ENCODE measurements at places on chromosomes 2 and 18.

DNA sequence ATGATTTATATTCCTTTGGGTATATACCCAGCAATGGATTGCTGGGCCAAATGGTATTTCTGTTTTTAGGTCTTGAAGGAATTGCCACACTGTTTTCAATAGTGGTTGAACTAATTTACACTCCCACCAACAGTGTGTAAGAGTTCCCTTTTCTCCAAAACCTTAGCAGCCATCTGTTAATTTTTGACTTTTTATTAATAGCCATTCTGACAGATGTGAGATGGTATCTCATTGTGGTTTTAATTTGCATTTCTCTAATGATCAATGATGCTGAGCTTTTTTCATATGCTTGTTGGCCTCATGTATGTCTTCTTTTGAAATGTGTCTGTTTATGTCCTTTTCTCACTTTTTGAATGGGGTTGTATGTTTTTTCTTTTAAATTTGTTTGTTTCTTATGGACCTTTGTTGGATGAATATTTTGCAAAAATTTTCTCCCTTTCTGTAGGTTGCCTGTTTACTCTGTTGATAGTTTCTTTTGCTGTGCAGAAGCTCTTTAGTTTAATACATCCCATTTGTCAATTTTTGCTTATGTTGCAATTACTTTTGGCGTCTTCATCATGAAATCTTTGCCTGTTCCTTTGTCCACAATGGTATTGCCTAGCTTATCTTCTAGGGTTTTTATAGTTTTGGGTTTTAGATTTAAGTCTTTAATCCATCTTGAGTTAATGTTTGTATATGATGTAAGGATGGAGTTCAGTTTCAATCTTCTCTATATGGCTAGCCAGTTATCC, 119.7 kb upstream of the XIRP2 start:
- no peak for DNase-seq

DNA sequence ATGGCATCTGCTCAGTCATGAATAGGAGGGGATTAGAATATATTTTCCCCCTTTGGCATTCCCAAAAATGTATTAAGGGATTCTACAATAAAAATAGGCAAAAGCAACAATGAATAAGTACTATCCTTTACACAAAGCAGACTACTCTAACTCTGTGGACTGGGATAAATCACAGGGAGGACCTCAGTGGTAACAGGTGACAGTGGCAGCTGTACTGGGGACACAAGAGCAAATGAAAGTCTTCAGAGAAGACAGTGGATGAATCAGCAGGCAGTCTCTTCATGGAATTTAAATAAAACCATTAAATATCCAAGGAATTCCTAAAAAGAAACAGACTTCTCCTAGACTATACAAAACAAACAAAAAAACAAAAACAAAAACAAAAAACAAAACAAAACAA, 4.8 kb downstream of the CDH7 start:
- no peak for DNase-seq

GRCh38 chr2:158317642-158318041, 138.9 kb downstream of the CCDC148 start:
- DNase-seq: no peak

DNA sequence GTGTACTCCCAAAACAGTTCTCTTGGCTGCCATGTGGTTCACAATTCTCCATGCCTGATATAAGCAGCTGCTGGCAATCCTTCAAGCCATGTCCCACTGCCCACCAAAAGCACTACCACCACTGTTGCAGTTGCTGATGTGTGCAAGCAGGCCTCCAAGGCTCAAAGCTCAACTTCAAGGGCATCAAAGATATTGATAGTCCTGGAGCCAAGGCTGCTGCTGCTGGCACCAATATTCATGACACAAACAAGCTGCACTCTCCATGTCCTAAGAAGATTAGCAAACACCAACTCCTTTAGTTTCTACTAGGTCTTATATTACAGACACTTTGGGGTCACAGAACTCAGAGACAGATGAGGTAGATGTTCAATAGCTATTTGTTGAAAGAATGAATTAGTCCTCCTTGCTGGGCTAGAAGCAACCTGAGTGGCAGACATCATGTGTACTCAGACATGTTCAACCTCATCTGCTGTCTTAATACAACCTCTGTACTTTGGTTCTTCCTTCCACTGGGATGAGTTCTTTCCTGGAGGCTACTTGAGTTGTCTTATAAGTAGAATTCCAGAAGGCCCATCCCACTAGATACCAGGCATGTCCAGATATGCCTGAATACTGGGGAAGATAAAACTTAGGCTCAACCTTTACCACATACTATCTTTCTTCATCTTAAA, 104.5 kb upstream of the UGP2 start:
- no peak for DNase-seq

- DNase-seq: no peak
Measured at GRCh38 chr2:45974056-45974455, 322.6 kb downstream of the PRKCE start.

- DNase-seq: no peak
Measured at GRCh38 chr18:37922162-37922561, 356.6 kb upstream of the CELF4 start.

- DNase-seq: no peak
Measured at GRCh38 chr2:157439824-157440186, 4.1 kb downstream of the CYTIP start.

DNA sequence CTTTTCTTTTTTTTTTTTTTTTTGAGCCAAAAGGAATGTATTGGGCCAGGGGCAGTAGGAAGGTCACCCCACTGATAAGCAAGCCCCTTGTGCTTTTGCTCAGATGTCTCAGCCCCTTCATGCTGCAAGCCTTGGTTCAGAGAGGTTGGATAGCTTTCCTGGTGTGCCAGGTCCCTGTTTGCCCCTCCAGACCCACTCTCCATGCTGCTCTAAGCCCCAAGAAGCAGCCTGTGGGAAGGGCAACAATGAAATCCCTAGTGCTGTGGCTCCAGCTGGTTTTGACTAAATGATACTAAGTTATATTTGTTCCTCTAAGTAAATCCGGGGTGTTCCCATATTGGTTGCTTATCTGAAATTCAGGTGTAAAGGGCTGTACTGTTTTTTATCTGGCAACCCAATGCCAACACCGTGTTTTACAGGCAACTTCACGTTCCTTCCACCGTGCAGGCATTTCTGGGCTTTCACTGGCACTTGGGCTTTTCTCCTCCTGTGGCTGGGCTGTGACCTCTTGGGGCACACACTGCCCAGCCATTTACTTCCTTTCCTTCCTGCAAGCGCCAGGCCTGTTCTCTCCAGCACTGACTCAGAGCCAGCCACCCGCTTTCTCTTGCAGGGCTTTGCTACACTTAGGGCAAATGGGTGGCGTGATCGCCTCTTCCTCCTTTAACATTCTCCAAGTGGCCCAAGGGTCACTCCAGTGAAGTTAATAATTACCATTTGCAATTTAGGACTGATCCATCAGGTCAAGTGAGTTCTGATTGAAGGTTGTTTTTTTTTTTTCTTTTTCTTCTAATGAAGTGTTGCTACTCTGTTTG, 21.6 kb downstream of the MERTK start:
- no peak for DNase-seq

DNA sequence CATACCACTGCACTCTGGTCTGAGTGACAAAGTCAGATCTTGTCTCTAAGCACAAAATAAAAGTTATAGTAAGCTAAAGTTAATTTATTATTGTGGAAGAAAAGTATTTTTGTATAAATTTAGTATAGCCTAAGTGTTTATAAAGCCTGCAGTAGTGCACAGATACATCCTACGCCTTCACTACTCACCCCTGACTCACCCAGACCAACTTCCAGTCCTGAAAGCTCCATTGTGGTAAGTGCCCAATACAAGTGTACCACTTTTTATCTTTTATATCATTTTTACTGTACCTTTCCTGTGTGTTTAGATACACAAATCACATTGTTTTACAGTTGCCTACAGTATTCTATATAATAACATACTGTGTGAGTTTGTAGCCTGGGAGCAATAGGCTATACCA, 57.5 kb downstream of the UBE2E3 start:
- no peak for DNase-seq

GRCh38 chr2:30234180-30234971, 3.0 kb downstream of the LBH start:
- no peak for DNase-seq

DNA sequence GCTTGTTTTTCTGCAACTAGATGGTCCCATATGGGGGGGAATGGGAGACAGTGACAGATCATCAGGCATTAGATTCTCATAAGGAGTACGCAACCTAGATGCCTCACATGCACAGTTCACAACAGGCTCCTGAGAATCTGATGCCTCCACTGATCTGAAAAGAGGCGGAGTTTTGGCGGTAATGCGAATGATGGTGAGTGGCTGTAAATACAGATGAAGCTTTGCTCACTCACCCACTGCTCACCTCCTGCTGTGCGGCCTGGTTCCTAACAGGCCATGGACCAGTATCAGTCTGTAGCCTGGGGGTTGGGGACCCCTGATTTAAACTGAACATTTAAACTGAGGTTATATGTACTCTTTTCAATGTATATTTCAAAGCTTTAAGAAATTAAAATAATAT, 40.7 kb downstream of the SOS1 start:
- DNase-seq: no peak

DNA sequence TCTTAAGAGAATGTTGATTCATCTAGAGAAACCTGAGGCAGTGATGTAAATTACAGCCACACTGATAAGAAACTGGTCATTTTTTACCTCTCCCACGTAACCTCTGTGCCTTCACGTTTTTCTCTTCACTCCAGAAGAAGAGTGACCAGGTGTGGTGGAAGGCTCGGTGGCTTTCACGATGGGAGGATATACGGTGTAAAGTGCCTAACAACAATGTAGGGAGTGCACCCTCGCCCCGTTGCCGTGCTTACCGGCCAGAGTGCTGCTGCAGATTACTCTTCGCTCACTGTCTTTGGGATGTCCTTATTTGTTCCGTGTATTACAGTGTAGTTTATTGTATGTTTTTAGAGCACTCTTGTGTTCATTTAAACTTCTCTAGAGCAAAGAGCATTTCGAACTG, 46.5 kb downstream of the NCK2 start:
- no peak for DNase-seq

DNA sequence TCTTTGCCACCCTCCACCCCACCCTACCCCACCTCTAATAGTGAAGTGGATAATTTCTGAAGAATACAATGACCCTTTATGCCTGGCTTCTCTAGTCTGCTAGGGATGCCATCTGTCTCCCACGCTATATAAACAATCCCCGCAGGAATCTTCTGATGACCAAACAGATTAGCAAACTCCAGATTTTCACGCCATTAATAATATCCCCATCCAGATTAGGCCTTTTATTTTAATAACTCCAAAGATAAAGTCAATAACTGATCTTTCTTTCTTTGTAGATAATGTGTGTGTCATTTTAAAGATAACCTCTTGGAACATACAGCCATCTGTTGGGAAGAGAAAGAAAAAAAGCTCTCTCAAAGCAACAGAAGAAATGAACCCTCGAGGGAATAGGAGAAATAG, 47.9 kb upstream of the CCDC150 start:
- no peak for DNase-seq

GRCh38 chr2:118049816-118050140, 35.9 kb upstream of the CCDC93 start:
- DNase-seq: no peak

GRCh38 chr18:51391731-51392130, 194.2 kb upstream of the MEX3C start:
- DNase-seq: no peak

DNA sequence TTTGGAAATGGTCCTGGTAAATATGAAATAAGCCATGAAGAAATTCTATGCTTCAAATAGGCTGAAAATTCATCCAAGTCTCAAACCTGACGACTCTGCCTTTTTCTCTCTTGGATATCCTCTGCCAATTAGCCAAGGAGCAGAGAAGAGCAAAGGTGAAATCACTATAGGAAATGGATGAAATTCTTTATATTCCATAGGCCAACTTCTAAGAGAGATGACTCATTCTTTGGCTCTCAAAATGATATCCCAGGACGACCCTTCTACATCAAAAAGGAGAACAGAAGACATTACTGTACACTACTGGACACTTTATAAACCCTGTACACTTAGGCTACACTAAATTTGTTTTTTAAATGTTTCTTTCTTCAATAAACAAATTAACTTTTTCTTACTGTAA, 22.7 kb downstream of the PDE1A start:
- DNase-seq: no peak

- DNase-seq: no peak
Measured at GRCh38 chr18:79953971-79954651, 2.7 kb upstream of the SLC66A2 start.

DNA sequence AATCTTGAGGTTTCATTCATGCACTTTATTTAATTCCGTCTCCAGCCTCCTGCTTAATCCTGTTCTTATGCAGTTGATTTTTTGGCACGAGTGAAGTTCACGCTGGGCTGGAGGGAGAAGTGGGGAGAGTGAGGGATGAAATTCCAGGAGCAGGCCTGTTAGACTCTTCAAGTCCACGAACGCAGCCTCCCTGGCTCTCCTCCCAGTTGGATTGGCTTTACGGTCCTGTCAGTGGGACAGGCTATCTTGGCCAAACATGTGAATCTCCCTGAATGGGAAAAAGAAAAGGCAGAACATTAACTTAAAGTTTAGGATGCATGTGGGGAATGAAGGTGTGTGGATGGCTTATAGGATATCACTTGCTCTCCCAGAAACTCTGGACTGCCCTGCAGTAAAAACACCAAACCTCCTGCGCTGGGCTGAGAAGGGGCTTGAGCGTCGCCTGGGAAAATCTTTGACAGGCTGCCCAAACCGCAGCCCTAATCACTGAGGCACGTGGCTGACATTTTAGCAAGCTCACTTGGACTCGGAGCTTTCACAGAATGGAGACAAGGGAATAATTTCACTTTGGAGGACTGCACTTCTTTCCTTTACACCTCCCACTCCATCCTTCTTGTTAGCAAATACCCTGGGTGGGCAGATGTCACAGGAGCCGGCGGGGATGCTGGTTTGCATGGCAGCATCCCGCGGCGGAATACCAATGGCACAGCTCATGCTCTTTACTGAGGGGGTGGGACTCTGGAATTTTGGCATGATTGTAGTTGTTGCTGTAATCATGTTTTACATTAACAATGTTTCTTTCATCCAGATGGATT, 93.9 kb downstream of the ACKR3 start:
- DNase-seq: no peak

- DNase-seq: no peak
Measured at GRCh38 chr2:25964891-25965290, 17.4 kb downstream of the KIF3C start.

GRCh38 chr2:18540872-18541271, 19.6 kb downstream of the RDH14 start:
- no peak for DNase-seq

GRCh38 chr2:61356261-61356957, 114.5 kb downstream of the USP34 start:
- no peak for DNase-seq

DNA sequence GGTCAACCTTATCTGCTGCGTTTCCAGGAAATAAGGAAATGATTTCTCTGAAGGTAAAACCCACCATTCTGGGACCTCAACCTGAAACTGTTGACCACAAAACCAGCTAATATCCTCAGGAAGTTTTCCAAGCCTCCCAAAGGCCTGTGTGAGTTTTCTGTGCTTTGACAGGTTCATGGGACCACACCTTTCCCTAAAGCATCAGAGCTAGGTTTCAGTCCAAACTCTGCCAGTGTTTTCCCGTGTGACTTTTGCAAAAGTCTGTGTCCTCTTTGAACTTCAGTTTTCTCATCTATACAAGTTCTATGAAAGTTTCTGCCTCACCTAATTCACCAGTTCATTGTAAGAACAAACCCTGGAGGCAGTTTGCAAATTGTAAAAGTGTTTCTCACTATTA, 39.8 kb downstream of the VSNL1 start:
- no peak for DNase-seq

GRCh38 chr2:112615051-112615450, 30.6 kb downstream of the CHCHD5 start:
- DNase-seq: no peak

Measured in activated T-cell treated with anti-CD3 and anti-CD28 coated beads for 24 hours (primary cell).